ENCODE measurements at places on chromosomes 4 and X.

- no peak for DNase-seq
Measured at GRCh38 chr4:122806981-122807679, 19.5 kb upstream of the FGF2 start.

GRCh38 chrX:71095033-71095432 is 618 bp upstream of the FOXO4 start:
- no peak for DNase-seq

GRCh38 chr4:83651846-83652245 is 115.9 kb downstream of the GPAT3 start:
- DNase-seq: no peak

DNA sequence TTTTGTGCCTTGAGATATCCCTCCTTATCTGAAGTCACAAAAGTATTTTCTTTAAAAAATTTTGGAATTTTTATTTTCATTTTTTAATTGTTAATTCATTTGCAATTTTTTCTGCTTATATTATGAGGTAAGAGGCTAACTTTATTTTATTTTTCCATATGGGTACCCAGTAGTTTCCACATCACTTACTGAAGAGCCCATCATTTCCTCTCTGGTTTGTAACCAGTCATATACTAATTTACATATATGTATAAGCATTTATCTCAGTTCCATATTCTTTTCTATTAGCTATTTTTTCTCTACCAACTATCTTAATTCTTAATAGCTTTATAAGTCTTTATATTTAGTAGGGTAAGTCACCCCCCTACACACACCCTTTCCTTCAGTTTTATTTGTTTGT is 27.0 kb downstream of the MGARP start:
- no peak for DNase-seq

GRCh38 chr4:36326476-36327029 is 45.1 kb downstream of the DTHD1 start:
- no peak for DNase-seq

- no peak for DNase-seq
Measured at GRCh38 chrX:68699960-68700746, 52.7 kb downstream of the STARD8 start.

DNA sequence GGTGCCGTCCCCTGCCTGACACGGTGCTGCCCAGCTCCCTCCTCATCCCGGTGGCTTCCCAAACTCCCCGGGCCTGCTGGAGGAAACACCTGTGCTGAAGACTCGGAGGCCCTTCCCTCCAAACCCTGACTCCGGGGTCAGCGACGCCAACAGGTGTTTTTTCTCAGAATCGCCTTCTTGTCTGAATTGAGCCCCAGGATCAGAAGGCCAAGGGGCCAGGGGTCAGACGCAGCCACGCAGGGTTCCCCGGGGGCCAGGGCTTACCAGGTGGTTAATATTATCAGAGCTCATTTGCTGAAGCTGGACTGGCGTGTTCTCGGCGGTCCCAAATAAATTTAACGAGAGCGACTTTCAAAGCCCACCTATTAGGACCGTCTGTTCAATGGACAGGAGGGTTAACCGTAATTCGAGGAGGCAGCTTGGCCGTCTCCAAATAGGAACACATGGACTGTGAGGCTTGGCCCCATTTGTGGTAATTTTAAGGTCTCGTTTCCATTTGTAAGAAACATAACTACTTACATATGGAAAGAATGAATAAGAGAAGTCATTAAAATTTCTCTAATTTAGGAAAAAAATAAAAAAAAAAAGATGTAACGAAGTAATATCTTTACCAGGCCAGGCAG is 239.3 kb downstream of the CRLF2 start:
- no peak for DNase-seq

GRCh38 chr4:140672416-140672815 is 83.8 kb downstream of the TBC1D9 start:
- DNase-seq: no peak

DNA sequence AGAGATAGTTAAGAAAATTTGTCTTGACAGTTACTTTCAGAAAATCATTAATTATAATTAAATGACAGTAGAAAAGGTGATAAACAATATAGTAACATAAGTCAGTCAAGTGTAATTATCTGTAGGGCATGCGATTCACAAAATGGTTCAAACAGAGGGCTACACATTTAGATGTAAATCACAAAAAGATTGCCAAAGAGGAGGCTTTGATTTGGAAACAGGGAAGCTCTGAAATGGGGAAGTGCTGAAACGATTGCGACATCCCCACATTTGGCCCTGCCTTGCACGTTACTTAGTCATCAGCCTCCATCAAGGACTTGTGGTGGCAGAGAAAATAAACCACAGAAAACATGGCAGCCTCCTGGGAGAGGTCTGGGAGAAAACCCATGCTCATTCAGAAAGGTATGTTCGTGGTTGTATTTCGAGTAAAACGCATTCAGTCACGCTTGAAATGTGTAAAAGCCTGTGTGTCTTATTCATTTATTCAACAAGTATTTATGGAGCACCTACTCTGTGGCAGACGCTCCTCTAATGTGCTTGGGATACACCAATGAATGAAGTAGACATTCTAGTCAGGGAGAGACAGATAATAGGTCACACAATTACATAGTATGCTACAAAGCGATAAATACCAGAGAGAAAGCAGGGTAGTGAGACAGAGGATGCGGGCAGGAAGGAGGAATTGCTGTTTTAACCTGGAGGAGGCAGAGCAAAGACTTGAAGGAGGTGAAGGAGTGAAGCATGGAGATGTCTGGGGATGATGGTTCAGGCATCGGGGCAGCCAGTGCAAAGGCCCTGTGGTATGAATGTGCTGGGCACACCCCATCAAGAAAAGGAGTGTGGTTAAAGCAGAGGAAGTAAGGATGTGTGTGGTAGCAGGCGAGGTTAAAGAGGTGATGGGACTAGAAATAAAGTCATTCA is 7.8 kb downstream of the RBM47 start:
- no peak for DNase-seq

All from stimulated activated CD8-positive, alpha-beta memory T cell treated with anti-CD3 and anti-CD28 coated beads, Interleukin-4, amount 100 ng/mL, for 1 hour (primary cell).